ENCODE measurements at places on chromosomes 1 and 21.

DNA sequence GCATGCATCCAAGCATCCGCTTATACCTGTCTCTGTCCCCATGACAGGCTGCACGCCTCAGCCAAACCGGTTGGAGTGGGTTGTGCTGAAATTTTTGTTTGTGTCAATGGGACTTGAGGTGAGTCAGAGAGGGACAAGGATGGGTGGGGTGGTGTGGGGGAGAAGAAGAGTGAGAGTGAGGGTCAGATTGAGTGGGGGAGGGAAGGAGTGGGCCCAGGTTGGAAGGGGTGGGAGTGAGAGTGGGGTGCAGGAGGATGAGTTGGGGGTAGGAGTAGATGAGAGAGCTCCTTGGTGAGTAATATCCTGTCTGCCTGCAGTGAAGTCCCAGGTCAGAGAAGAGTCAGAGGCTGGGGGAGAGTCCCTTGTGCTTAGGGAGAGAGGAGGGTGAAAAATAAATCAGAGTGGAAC lies 3.3 kb upstream of the NECTIN4 start:
- no peak for DNase-seq

- no peak for DNase-seq
Measured at GRCh38 chr1:205012391-205013140, 30.4 kb upstream of the CNTN2 start.

DNA sequence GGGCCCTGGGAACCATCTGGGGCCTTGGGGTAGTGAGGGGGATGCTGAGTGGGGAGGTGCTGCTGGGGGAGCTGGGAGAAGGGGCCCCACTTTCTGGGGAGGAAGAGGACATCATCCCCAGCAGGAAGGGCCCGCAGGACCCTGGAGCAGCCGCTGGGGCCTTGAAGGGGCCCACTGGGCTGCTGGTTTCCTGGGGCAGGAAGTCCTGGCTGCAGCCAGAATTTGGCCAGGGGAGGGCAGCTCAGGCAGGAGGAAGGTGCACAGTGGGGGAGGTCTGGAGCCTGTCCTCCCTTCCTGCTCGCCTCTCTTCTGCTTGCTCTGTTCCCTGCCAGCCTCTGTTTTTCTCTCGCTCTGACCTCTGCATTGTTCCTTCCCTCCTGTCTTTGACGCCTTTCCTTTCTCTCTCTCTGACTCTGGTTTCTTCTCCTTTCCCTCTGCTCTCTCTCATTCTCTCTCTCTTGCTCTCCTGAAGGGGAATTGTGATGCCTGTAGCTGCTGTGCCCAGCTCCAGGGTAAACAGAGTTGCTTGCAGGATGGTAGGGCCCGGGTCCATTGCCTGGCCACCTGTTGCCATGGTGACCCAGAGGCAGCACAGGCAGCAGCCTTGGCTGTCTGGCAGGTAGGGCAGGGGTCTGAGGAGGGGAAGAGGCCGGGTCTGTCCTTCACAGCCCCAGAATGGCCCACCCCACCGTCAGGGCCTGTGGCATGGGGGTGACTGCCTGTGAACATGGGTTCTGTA lies 23.9 kb downstream of the ACOT11 start:
- DNase-seq: no peak

- DNase-seq: no peak
Measured at GRCh38 chr1:55071477-55071876, 32.1 kb downstream of the PCSK9 start.

DNA sequence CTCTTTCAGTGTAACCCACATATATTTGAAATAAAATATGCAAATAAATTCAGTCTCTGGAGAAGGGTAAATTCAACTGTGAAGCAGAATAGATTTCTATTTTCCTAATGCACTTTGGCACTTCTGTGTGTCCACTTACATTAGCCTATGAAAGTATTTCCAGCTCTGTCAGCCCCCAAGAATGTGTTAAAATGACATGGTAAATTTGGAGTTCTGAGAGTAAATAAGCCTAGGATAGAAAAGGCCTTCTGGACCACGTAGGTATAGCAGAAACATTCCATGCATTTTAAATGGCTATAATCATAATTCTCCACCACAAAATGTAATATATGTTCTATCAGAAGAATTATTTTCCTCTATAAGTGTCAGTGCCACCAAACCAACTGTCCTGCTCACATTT lies 276.2 kb downstream of the NEGR1 start:
- DNase-seq: no peak

GRCh38 chr1:97210307-97210706 lies 488.7 kb downstream of the PTBP2 start:
- no peak for DNase-seq

DNA sequence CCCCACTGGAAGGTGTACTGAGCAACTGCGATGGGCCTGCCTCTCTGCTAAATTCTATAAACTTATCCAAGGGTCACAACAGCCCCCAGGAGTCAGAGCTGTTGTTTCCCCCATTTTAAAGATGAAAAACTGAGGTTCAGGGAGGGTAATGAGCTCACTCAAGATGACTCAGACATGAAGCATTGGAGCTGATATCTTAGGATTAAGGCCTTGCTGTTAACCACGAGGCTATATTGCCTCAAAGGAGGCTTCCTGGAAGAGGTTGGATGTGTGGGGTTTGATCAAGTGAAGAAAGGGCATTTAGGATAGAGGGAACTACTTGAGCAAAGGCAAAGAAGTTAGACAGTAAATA lies 6.7 kb downstream of the LDLRAP1 start:
- DNase-seq: no peak

DNA sequence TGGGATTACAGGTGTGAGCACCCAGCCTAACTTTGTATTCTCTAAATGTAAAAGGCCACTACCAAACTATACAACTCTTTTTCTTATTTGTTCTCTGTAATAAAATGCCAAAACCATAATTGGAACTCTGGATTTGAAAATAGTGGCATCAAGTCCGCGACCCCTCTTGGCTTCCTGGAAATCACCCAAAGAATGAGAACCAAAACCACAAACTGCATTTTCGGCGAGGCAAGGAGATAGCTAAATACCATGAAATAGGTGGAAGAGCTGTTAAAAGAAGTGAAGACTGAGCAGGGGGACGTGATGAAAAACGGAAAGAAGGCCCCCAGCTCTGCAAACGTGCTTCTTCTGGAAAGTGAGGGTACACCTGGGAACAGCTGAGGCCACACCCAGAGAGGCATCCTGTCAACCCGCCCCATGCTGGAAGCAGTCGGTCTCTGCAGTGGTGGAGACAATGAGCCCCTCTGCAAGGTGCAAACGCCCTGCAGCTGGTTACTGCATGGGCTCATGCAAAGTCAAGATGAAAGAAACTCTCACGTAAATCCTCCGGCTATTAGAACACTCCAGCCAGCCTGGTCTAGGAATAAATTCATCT lies 22.5 kb downstream of the VPS26C start:
- no peak for DNase-seq

DNA sequence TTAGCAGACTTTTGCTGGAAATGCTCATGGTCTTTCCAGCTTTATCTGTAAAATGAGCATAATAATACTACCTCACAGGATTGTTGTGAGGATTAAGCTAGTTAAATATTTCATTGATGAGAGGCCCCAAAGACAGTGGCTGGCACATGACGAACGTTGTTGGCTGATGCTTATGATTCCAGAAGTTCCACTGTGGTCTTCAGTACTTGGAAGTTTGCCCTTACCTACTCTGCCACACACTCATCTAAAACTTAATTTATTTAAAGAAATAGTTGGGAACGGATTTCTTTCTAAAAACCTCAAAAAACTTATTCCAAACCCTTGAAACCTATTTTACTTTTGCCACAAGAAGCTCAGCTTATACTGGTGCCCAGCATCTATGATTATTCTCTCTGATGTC lies 170.7 kb downstream of the DHRS3 start:
- no peak for DNase-seq

GRCh38 chr1:167999877-168000276 lies 63.0 kb upstream of the MPC2 start:
- DNase-seq: no peak

DNA sequence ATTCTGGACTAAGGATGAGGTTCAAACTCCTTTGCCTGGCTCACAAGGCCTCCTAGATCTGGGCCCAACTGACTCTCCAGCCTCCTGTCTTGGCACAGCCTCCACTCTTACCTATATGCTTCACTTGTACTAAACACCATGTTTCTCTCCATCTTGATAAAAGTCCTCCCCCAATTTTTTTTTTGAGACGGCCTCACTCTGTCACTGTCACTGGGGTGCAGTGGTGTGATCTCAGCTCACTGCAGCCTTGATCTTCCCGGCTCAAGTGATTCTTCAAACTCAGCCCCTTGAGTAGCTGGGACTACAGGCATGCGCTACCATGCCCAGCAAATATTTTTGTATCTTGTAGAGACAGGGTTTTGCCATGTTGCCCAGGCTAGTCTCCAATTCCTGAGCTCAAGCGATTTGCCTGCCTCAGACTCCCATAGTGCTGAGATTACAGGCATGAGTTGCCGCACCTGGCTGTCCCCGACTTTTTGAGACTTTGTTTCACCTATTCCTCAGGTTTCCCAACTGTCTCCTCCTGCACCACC lies 39.7 kb downstream of the CD34 start:
- no peak for DNase-seq

Data from stimulated activated CD4-positive, alpha-beta T cell treated with anti-CD3 and anti-CD28 coated beads, Interleukin-1b, Interleukin-23, amount 100 ng/mL, for 1 hour (primary cell).